ENCODE measurements at places on chromosomes 6 and 20. TPM values are rescaled to one million over a fixed set of nuclear protein-coding genes. Genes with fewer than 3 reads are reported as not detected.

DNA sequence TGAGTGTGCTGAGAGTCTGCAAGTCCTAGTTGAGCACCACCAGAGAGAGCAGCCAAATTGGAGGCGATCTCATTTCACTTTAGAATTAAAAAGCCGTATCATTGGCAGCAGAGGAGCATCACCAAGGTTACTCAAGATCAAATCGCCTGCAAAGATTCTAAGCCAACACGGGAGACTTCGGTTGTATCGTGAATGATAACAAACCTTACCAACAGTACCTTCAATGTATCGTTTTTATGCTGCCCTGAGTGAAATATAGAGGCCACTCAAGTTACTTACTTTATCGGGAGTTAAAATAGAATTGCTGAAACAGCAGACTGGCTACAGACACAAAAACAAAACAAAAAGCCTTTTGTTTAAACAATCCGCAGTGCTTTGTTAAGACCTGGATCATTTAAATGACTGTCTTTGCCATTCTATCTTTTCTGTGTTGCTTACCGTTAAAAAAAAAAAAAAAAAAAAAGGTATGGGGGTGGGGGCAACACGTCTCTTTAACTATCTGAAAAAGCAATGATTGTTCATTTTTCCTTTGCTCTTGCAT lies 14.2 kb downstream of the NHSL1 start:
- no peak for DNase-seq

DNA sequence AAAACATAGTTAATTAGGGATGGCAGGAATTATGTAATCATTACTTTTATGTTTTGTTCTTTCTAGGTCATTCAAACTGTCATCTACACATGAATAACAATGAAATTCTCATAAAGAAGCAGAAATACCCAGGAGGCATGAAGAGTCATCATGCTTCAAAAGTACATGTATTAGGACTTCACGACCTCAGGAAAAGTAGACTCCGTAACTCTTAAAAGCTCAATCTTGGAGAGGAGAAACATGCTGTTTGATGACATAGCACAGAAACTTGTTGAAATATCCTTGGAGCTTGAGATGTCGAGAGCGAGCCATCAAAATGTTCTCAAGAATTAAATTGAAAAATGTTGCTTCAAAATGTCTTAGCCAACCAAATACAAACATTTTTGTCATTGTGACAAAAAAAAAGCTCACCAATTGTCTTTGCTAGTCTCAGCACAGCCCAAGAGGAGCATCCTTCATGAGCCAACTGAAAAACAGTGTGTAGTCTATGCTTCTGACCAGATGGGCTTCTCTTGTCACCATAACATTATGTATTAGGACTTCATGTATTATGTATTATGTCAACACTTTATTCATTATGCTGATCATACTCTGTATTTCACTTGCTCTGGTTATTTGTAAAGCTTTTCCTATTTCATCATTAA lies 28.2 kb upstream of the ANKEF1 start:
- no peak for DNase-seq

- DNase-seq = peak; percentile 94
Observed at GRCh38 chr6:121830736-121831135, 395.3 kb downstream of the GJA1 start.

DNA sequence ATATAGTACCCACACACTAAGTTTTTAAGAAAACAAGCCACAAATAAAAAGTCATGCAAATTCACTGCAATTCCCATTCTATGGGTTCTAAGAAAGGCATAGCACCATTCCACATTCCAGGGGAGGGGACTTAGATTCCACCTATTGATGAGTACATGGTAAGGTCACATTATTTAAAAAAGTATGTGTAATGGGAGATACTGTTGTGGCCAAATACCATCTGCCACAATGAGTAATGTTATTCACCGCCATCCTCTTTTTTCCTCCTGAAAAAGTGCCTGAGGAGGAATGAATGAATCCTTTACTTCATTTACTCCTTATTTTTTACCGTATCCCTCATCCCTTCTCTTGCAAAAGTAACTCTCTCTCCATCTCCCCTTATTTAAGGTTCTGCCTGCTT lies 27.0 kb upstream of the ADGRF1 start:
- DNase-seq = no peak

The MYB gene
- 7.8 TPM for total RNA-seq
